Caco-2 (cell line): ENCODE measurements at places on chromosomes 5 and 9. TPM values are rescaled to one million over a fixed set of nuclear protein-coding genes. Genes with fewer than 3 reads are reported as not detected.

Gene NUP155
- total RNA-seq, result 63.9 and 65.3 TPM in 2 replicates

Gene LEAP2
- 1.1 and 4.1 TPM in 2 replicates for total RNA-seq

GRCh38 chr5:82942083-82942881, 134.9 kb downstream of the TMEM167A start:
- no peak for DNase-seq

- no peak for DNase-seq
These were observed 23.4 kb downstream of the DMRTA1 start for GRCh38 chr9:22469928-22470544.

DNA sequence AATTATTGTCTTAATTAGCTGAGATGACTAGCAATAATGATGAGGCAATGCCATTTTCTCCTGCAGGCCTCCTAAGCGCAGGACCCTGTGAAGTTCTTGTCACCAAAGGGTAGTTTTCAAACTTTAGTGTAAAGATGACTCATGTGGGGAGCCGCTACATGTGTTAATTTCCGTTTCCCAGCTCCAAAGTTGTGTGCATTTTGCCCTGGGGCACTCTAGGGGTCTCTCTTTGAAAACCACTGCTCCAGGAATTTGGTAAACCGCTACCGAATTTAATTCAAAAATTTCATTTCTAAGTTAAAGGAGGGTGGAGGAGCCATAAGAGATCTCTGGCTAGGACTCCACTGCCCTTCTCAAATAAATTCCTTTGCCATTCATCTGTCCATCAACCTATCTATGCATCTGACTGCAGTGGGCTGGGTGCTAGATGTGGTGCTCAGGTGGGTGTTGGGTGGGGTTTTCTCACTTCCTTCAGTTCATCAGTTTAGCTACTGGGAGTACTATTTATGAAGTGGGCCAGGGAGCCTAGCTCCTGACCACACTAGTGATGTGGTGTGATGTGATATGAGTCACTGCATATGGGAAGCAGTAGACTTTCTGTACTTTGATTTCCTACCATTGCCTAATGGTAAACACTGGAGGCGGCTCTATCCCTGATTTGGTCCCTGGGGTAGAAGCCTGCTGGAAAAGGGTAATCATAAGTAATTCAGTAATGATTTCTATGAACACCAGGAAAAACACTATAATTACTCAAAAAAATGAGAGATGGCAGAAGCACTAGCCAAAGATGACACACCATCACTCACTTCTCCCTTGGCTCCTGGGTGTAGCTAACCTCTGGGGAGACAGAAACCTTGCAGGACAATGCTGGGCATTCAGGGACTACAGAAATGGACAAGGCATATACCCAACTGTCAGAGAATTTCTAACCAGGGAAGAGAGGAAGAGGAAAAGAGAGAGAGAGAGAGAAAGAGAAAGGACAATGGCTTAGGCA, 4.0 kb upstream of the ZSWIM6 start:
- no peak for DNase-seq

DNA sequence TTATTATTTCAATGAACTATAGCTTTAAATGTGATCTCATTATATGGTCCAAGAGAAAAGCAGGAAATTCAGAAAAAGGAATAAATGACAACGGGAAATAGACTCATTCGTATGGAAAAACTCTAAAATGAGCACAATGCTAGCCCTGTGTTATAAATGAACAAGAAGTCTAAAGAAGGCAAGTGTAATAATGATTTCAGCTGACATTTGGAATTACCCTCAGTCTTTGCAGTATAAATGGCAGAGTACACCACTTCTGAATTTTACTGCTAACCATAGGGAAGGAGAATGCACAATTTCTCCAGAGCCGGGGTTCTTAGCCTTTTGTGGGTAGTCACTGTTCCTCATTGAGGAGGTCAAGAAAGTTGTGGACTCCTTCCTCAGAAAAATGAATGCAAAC, 93.1 kb downstream of the ANKRD55 start:
- DNase-seq, result no peak

- no peak for DNase-seq
These were observed 29.9 kb downstream of the COL5A1 start for GRCh38 chr9:134671341-134672113.
